ENCODE measurements at places on chromosomes 7 and 10.

DNA sequence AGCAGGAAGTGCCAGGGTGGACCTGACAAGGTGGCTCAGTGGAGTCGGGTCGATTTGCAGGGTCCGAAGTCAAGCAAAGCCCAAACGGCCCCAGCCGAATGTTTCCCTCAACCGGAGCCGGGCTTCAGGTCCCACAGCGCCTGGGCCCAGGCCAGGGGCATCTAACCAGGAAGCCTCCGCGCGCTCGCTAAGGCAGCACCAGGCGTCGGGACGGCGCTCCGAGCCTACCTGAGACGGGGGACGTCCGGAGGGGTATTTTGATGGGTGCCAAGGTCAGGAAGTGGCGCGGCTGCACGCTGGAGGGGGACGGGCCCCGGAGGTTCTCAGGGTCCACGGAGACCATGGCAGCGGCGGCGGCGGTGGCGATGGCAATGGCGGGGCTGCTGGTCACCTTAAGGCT, 51.5 kb downstream of the TCERG1L start:
- no peak for DNase-seq

- no peak for DNase-seq
Measured at GRCh38 chr7:51286401-51286800, 30.2 kb downstream of the COBL start.

- no peak for DNase-seq
Measured at GRCh38 chr10:113115556-113115955, 165.5 kb downstream of the TCF7L2 start.

- DNase-seq: no peak
Measured at GRCh38 chr7:29599026-29599425, 35.4 kb downstream of the PRR15 start.

DNA sequence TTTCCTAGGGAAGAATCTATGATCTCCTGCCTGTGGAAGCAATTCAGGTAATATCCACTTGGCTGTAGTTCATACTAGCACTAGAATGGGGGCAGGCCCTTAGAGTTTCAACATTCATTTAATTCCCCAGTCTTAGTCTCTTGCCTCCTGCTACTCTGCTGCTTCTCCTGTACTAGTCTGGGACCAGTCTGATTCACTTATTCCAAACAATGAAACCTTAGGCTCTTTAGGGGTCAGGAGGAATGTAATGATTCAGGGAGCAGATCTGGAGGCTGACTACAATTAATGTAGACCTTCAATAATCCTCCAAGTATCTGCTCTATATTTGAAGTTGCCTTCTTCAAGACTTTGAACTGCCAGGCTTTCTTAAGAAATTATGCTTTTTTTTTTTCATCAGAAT, 101.8 kb downstream of the GNAT3 start:
- no peak for DNase-seq

DNA sequence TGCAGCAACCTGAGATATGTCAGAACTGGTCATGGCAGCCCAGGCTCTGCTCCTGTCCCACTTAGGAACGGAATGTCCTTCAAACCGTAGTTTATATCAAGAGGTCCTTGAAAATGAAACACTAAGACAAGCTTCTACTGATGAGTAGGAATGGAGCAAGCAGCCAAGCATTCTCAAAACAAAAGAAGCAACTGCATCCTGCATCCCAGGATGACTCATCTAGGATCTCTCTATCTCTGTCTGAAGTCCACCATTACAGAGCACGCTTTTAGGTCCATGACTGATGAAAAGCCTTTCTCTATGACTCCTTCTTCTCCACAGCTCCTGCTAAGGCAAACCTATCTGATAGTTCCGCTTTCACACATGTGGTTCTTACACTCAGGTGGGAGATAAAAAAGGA, 16.3 kb downstream of the MBL2 start:
- no peak for DNase-seq

DNA sequence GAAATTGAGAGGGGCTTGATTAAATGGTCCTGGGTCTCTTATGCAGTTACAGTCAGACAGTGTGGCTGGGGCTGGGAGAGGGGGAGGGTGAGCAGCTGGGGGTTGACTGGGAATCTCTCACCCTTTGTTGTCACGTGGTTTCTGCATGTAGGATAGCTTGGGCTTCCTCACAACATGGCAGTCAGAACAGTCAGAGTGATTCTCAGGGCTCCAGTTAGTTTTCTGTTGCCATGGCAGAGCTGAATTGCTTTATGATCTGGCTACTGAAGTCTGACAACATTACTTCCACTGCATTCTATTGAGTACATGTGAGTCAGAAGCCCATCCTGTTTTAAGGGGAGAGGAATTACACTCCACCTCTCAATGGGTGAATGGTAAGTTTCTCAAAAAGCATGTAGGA, 102.7 kb downstream of the WDR11 start:
- no peak for DNase-seq

DNA sequence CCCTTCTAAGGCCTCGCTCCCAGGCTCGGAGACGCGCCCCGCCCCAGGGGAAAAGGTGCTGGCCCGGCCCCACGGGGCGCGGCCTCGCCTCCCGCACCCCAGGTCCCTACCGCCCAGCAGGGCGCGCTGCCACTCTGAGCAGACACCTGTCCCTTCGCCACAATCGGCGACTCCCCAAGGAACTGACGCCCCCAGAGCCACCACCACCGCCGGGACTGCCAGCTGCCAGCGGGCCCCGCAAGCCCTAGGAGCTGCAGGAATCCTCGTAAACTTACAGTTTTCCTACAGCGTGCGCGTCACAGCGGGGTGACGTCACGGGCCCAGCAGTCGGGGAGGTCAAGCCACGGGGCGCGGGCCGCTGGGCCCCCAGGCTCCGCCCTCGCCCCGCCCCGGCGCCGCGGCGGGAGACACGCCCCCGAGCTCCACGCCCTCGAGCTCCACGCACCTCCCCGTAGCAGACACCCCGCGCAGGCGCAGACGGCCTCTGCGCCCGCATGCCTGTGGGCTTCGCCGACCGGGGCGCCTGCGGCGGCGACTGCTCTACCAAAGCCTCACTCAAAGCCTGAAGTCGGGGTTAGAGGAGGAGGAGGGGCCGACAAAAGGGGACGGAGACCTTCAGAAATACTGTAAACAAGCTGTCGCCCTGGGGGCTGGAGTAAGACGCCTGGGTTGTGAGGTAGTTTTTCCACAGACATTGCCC, at the start of gene ZNF438:
ZNF438 (minus strand) TSS at position 308 of the 700 bp plus-strand sequence. CDS start 154,831 bp downstream, outside the sequence.
- peak; percentile 98 for DNase-seq

- DNase-seq: no peak
Measured at GRCh38 chr10:128373071-128373749, 247.0 kb upstream of the MKI67 start.

DNA sequence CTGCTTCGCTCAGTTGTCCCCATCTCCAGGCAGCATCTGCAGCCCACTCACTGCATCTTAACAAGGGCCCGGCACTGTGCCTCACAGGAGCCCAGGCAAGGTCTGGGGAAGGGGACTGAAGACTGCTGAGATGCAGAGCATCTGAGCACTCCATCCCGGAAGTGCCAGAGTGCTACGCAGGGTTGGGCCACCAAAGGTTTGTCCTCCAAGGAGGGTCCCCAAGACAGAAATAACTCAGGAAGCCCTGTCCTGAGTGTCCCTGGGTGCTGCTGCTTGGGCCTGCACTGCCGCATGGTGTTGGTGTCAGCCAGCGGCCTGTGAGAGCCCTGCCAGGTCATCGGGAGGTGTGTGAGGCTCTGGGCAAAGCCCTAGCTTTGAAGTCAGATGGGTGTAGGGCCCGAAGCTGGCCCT, 288.2 kb upstream of the ZMIZ1 start:
- DNase-seq: peak; percentile 80

DNA sequence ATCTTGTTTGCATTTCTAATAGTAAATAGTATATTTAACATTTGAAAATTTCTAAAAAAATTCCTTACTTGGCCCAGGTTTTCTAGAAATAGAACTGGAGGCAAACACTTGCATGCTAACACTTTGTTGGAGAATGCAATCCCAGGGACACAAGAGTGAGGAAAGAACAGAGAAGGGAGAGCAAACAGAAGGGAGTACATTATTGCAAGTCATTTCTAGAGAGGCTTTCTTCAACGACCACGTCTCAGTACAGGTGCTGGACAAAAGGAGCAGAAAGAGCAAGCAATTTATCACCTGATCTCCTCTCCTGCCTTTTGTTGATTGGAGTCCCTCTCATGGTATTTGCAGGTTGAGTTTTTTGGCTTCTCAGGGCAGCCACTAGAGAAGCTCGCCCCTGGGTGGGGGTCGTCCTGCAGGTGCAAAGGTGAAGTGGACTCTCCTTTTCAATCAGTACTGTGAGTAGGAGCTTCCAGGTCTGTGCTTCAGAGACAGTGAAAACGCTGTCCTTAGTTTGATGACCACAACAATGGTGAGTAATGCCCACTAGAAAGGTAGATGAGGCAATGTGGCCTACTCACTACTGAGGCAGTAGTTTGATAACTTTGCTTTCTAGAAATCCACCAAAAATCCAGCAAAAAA, 5.2 kb downstream of the CPED1 start:
- no peak for DNase-seq

DNA sequence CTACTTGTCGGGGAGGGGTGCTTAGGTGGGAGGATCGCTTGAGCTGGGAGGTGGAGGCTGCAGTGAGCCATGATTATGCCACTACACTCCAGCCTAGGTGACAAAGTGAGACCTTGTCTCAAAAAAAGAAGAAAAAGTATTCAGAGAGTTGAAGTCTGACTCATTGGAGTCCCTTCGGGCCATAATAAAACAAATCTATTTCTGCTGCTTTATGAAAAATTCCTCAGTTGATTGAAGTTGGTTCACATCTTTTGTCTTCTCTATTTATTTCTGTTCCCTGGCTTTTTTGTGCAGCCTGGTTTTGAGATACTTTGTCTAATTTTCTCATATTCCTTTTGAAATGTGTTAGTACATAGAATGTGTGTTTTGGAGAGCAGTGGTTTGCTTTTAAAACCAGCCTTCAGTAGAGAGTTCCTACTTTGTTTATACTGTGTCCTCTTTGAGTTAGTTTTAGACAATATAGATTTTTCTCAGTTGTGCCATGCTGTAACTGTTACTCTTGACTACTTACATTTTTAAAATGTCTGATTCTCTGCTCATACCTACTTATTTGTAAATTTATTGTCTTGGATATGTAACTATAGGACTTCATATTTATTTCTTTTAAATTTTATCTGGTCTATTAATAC, 36.7 kb downstream of the LUC7L2 start:
- no peak for DNase-seq

DNA sequence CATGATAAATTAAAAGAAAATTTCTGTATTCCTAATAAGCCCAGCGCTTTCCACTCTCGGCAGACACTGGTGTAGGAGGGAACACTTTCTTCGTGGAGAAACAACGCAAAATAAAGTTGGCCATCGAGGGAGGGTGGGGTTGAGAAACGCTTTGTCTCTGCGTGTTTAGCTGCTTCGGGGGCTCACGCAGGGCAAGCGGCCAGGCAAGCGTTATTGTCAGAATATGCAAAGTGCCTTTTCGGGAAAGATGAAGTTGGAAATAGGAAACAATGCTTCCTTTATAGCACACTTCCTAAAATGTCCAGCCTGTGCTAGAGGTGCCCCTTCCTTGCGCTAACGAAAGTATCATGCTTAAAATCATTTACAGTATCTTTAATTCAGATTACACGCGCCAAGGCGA, 1.9 kb upstream of the EBF3 start:
- DNase-seq: no peak

DNA sequence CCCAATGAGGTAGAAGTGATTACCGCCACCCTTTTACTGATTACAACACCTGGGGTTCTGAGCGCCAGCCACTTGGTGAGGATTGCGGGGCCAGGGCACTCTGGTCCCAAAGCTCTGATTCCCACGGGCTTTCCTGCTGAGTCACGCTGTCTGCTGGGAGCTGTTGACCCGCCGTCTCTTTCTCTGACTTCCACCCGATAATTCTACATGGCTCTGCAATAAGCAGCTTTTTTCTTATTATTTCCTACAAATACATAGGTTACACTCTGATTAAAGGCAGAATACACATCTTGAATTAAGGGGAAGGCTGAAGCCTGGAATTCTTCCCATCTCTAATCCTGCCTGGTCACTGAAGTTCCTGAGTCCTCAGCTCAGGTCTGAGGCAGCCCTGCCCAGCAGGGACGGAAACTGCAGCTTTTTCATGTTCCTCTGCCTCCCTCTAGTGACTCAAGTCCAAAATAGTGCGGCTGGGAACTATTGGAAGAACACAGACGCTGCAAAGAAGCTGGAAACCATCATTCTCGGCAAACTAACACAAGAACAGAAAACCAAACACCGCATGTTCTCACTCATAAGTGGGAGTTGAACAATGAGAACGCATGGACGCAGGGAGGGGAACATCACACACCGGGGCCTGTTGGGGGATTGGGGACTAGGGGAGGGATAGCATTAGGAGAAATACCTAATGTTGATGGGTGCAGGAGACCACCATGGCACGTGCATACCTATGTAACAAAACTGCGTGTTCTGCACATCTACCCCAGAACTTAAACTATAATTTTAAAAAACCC, 178.3 kb downstream of the PRKCQ start:
- peak; percentile 72 for DNase-seq

GRCh38 chr7:113285411-113285810, 167.1 kb upstream of the SMIM30 start:
- DNase-seq: no peak

DNA sequence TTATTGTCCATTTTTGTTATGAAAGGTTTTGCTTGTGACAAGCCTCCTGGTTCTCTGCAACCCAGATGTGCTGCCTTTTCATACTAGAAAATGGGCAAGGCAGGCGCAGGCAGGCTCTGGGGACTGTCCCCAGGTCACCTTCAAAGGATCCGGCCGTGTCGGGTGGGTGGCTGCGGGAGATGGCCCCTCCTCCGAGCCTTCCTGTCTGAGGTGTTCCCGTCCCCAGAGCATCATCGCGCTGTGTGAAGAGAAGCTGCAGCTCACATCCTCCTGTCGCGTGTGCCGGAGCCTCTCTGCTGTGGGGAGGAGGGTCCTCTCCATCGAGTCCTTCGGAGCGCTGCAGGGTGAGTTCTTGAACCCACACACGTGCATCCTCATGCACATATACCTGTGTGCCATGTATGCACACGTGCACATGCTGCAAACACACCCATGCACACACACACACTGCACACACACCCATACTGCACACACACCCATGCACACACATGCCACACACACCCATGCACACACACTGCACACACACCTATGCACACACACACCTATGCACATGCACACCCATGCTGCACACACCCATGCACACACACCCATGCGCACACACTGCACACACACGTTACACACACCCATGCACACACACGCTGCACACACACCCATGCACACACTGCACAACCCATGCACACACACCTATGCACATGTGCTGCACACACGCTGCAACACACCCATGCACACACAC, 23.8 kb downstream of the KNDC1 start:
- DNase-seq: no peak

DNA sequence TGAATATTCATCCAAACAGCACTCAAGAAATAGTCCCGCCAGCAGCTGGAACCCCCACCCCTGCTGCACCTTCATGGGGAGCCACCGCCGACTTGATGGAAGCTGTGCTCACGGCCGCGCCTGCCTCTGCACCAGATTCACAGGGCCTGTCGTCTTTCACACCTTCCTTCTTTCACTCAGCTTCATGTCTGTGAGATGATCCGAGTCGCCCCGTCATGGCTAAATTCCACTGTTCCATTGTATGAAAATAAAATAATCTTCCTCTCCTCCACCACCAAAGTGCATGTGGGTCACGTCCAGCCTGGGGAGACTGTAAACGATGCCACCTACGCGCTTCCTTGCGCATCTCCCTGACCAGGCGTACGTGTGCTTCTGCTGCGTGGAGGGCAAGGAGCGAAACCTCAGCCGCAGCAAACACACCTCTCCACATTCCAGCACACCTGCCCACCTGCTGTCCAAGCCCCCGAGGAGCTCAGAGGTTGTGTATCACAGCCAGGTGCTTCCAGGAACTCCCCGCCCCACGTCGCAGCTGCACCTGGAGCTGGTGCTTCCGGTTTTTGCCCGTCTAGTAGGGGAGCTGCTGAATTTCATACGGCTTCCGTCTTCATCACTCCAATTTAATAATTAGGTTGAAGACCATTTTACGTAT, 137.0 kb downstream of the PTPRN2 start:
- DNase-seq: no peak

Measured in Right ventricle myocardium superior (tissue), 1 donor.